Glutamatergic neuron (in vitro differentiated cells): ENCODE measurements at places on chromosomes 6 and 20.

DNA sequence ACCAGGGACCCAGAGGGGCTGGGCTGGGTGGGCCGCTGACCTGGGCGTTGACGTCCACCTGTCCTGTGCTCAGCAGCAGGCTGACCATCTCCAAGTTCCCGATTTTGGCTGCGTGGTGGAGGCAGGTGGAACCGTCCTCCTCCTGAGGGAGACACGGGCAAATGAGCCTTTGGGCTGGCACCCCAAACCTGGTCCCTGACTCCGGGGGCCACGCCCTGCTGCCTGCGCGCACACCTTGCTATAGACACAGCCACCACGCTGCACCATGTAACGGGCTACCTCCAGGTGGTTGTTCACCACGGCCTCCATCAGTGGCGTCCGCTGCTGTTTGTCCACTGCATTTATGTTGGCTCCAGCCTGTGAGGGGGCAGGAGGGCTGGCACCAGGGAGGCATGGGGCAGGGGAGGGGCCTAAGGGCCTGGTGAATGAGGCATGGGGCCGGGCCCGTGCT lies 7.8 kb upstream of the SLC44A4 start:
- no peak for DNase-seq

- no peak for DNase-seq
Observed at GRCh38 chr6:1695546-1696462, 86.1 kb downstream of the FOXC1 start.

DNA sequence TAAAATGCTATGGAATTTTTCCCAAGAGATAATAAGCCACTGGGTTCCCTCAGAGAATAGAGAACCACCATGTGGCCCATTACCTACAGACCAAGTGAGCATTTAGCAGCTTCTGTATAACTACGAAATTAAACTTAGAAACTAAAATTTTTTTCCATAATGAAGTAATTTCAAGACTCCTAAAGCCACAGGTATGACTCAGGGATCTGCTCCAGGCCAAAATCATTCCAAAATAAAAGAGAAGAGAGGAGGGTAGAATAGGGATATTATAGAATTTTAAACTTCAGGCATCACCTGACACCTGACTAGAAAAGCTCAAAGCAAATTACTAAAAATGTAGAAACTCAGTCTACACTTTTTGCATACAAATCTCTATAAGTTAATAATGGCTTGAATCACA lies 108.9 kb upstream of the DST start:
- DNase-seq = no peak

- no peak for DNase-seq
Observed at GRCh38 chr6:12483712-12484111, 193.6 kb downstream of the EDN1 start.

DNA sequence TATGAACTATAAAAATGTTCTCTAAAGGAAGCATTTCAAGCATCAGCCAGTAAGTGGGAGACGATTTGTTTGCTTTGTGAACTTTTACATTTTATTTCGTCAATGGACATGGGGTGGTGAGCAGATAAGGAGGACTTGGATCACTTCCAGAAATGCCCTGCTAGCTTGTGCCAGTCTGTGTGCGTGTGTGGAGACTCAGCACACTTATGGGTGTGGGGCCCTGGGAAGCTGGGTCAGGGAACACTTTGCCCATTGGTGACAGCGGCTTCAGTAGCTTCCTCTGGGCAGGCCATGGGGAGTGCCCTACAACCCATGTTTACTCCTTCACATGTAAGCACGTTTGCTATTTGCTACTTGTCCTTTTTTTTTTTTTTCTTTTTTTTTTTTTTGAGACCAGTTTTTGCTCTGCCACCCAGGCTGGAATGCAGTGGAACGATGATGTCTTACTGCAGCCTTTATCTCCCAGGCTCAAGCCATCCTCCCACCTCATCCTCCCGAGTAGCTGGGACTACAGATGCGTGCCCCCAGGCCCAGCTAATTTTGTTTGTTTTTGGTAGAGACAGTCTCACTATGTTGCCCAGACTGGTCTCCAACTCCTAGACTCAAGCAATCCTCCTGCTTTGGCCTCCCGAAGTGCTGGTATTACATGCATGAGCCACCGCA lies 24.2 kb downstream of the PRDM1 start:
- no peak for DNase-seq

DNA sequence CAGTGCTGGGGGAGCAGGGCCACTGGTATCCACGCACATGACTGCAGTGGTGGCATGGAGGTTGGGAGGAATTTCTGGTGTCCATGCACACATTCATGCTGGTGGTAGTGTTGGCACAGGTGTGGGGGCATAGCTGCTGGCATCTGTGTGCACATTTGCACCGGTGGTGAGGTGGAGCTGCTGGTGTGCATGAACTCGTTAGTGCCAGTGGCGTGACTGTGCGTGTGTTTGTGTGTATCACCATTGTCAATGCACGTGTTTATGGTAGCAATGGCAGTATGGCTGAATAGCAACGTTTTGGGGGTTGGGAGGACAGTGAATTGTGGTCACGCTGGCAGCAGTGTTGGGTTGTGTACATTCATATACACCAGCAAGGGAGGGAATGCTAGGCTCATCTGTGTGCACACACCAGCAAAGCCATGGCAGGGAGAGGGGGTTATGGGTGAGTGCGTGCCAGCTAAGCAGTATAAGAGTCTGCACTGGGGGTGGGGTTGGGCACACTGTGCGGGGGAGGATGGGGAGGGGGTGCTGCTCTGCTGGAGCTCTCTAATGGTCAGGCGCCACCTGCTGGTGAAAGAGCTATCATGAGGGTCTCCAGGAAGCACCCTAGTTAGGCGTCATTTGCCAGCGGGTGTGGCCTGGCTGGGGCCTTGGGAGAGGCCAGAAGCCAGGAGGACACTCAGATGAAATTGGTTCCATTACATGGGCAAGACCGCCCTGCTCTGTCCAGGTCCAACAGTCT lies 626.1 kb upstream of the ID4 start:
- DNase-seq = peak; percentile 67

DNA sequence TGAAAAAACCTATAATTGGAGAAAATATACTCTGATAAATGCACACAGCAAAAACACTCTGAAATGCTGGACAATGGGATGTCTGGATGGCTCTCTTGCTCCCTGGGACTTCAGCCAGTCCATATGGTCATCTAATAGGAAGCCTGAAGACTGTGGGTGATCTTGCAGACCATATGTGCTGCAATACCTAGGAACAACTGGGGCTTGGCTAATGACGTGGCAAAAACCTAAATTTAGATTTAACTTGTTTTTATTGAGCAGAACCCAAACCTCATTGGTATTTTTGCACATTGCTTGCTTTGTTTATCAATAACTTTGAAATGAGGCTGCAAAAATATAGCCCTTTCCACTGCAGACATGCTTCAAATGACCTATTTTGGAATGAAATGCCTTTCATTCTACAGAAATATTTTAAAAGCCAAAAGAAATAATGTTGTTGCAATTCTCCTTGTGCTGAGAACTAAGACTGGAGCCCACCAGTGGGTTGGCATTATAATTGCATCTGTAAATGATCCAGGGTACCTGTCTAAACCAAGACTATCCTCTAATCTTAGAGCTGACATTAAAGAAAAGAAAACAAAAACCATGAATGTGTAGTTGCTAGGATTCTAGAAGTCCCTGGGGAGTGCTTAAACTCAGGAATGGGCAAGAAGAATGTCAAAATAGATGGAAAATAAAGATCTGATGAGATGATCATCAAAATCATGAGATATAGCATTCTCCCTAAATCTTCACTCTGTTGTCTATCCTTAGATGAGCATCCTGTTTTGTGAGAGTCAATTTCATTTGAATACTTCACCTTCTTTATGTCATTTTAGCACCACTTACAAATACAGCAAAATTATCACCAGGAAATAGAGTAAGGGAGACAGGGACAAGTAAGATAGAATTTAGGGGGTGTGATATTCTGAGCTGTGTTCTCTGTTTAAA lies 152.1 kb upstream of the RIMS1 start:
- DNase-seq = no peak

- no peak for DNase-seq
Observed at GRCh38 chr6:162736961-162737360, 9.2 kb downstream of the PACRG start.

GRCh38 chr6:100751590-100751989 lies 129.5 kb downstream of the ASCC3 start:
- no peak for DNase-seq

DNA sequence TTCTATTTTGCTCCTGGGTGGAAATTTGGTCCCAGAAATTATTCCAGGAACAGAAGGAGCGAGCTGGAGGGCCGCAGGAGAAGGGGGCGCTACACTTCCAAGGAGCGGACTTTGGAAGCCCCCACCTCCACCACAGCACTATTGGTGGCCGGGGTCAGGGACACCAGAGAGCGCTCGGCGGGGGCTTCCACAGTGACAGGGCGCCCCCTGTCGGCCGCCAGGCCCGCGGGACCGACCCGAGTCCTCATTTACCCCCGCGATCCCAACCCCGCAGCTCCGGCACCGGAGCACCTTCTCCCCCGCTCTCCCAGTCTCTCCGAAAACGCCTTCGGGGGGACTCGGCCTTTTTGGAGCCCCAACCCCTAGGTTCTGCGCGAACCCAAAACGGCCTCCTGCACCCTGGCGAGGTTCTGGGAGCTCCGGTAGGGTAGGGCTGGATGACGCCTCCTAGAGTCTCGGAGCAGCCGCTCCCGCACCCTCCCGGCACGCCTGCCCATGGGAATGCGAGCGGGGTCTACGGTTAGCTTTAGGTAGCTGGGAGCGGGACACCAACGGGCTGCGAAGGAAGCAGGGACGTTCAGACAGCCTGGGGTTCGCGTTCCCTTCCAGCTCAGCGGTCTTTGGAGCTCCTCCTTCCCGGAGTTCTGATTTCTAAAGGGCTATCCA lies 2.4 kb upstream of the FOXA2 start:
- peak; percentile 60 for DNase-seq

- no peak for DNase-seq
Observed at GRCh38 chr6:142699391-142699790, 245.6 kb downstream of the HIVEP2 start.

DNA sequence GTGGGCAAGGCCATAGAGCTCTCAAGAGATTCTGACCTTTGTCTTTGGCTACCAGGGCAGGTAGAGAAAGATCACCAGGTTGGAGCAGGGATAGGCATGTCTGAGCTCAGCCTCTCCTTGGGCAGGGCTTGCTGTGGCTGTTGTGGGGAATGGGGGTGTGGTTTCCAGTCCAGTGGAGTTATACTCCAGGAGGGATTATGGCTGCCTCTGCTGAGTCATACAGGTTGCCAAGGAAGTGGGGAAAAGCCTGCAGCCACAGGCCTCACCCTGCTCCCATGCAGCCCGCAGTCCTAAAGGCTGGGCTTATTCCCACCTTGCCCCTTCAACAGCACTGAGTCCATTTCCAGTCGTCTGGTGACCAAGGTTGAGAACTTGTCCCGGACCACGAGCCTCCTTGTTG lies 21.9 kb downstream of the MEP1A start:
- no peak for DNase-seq

DNA sequence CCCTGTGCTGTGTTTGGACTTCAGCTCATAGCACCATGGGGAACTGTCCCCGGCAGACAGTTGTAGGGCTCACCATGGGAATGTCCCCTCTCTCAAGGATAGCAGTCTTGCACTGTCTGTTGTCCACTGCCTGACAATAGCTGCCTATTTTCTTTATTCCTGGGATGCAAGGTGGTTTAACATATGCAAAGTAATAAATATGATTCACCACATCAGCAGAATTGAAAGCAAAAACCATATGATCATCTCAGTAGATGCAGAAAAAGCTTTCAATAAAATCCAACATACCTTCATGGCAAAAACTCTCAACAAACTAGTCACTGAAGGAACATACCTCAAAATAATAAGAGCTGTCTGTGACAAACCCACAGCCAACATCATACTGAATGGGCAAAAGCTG lies 13.5 kb upstream of the LRP11 start:
- no peak for DNase-seq

DNA sequence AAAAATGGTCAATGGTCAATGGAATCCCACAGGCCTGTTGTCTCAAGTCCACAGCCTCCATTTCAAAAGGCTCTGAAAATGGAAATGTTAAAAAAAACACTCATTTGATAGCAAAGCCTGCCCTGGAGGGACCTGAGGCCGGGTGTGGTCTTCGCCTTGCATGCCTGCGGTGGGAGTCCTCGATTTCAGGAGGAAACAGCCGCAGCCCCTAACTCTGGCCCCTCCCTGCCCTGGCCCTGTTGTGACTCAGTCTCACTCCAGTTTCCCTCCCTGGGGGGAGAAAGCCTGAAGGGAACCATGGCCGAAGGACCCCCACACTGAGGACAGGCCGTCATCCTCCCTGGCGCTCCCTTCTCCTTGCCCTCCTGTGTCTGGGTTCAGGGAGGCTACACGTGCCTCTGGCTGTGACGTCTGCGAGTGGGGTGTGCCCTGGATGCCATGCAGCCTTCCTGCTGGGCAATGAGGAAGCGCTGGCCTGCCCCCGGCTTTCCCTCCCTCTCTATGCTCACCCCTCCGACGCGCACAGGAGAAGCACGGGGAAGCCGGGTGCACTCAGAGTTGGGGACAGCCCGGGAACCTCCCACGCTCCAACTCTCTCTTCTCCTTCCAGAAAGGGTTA lies 9.2 kb downstream of the BHLHE23 start:
- no peak for DNase-seq

DNA sequence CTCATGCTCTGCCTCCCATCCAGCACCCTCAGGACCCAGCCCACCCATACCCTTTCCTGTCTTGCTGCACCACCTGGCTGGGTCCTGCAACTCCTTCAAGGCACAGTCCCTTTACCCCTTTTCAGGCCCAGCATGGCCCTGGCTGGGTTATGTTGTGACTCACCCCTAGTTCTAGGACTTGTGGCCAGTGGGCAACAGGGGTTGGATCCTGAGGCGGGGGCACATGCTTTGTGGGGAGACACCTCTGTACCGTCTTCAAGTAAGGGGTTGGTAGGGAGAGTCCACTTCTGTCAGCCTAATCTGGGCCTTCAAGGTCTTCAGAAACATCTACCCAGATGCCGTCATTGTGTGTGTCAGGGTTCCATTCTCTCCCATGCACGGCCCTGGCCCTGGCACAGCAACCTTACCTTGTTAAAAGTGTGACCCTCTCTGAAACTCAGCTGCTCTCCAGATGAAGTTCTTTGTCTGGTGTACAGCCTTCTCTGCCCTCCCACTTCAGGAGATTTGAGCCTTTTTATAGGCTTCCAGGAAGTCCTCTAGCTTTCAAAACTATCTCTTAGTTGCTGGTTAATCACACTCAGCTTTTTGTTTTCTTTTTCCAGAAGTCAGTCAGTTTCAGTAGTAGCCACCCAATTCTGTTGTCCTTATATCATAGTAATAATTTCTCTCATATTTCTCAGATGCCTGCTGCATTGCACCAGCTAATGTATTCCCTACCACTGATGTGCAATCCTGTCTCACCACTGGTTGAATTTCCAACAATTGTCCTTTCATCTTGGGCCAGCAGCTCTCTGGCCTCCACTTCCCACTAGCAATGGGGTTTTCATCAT lies 107.3 kb downstream of the NRN1 start:
- DNase-seq = no peak
